ENCODE measurements at places on chromosomes 13 and 19.

GRCh38 chr19:40621283-40621682, 20.1 kb downstream of the LTBP4 start:
- H3K27ac ChIP-seq: no peak overlapping the region
- no peak for DNase-seq
- no peaks in the 10 kb centered on the region for H3K27me3 ChIP-seq
- H3K4me1 ChIP-seq: no peaks in the 10 kb centered on the region

DNA sequence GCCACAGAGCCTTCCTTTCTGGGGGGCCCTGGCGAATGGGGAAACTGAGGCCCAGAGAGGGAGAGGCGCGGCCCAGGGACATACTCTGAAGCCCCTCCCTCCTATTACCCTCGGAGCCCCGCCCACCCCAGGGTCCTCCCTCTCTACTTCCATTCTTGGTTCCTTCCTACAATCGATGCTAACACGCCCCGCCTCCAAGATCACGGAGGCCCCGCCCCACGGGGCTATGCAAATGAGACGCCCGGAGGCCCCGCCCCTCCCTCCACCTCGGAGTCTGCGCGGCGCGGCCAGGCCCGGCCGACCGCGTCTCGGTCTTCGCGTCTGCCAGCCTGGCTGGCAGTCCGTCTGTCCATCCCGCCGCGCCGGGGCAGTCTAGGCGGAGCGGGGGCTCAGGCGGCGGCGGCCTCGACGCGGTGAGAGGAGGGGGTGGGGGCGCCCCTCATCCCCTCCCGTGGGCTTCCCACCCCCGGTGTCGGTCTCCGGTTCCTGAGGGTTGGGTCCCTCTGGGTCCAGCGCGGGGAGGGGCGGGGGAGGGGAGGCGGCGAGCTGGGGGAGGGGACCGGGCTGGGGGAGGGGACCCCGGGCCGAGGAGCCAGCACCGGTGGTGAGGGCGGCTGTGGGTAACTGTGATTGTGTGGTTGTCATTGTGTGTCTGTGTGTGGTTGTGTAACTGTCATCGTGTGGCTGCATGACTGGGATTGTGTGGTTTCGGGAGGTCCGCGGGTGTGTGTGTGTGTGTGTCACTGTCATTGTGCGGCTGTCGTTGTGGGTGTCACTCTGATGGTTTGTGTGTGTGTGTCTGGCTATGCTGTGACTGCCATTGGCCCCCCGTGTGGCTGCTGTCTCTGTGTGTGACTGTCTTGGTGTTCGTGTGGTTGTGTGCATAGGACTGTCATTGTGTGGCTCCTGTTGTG, at the start of gene PLPPR2:
PLPPR2 (plus strand) TSS at position 273 of the 914 bp plus-strand sequence. CDS start 2,242 bp downstream, outside the sequence.
- H3K27ac ChIP-seq: no peak within 1 kb of the TSS
- H3K27me3 ChIP-seq: no peaks in the 10 kb centered on the region
- peak within 1 kb of the TSS; percentile 3 for H3K4me3 ChIP-seq

DNA sequence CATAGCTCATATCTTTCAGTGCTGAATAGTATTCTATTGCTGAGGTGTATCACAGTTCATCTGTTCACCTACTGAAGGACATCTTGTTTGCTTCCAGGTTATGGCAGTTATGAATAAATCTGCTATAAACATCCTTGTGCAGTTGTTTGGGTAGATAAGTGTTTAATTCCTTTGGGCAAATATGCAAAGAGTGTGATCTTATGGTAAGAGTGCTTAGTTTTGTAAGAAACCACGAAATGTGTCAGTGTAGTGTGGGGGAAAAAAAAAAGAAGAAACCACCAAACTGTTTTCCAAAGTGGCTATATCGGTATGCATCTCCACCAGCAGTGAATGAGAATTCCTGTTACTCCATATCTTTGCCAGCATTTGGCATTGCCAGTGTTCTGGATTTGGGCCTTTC, 93.3 kb downstream of the PIBF1 start:
- DNase-seq: no peak
- H3K27me3 ChIP-seq: no peaks in the 10 kb centered on the region

DNA sequence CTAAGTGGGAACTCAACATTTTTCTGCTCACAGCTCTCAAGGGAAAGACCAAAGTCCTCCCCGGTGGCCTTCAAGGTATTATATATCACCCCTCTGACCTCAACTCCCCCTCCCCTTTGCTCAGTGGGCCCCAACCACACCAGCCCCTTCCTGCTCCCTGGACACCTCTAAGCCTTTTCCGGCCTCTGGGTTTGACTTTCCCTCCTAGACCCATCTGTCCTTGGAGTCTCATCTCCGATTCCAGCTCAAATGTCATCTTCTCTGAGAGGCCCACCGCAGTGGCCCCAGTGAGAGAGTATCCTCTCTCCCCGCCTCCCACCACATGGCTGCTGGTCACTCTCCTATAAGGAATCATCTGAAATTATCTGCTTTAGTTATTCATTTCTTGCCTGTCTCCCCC, 941 bp upstream of the UHRF1 start:
- no peaks in the 10 kb centered on the region for H3K27me3 ChIP-seq
- no peak overlapping the region for H3K4me3 ChIP-seq
- no peak for DNase-seq
- H3K36me3 ChIP-seq: no peaks in the 10 kb centered on the region
- H3K27ac ChIP-seq: no peak overlapping the region

- DNase-seq: no peak
- no peak overlapping the region for H3K27ac ChIP-seq
- H3K27me3 ChIP-seq: no peaks in the 10 kb centered on the region
- H3K36me3 ChIP-seq: no peaks in the 10 kb centered on the region
These were observed 89.5 kb downstream of the USP12 start for GRCh38 chr13:27081893-27082679.

- peak overlapping the region; percentile 6 for H3K27ac ChIP-seq
- H3K27me3 ChIP-seq: no peaks in the 10 kb centered on the region
- no peaks in the 10 kb centered on the region for H3K4me1 ChIP-seq
- no peaks in the 10 kb centered on the region for H3K36me3 ChIP-seq
- H3K4me3 ChIP-seq: no peak overlapping the region
These were observed 561.0 kb downstream of the TBC1D4 start for GRCh38 chr13:74920920-74921319.

DNA sequence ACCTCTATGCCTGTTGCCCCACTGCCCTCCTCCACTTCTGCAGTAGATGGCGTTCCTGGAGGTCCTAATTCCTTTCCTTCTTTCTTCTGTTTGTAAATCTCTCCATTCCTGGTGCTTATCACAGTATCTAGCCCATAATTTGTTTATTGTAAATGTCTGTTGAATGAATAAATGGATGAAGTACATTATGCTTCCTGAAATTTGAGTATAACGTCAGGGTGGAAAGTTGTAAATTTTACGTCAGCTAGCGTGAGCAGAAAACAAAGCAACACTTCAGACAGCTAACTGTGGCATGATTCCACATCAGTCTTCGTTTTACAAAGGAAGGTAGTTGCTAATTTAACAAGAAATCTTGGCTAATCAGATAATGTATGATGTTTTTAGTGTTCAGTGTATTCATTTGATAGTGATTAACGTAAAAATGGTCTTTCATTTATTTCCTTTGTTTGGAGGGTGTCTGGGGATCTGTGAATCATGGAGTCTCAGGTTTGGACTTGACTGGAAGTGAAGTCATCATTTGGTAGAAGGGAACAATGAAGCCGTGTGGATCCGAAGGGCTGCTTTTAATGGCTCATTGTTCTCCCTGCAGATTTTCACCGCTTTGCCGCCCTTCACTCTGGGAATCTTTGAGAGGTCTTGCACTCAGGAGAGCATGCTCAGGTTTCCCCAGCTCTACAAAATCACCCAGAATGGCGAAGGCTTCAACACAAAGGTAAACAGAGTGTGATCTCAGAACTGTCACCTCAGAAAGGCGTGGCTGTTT, 215.1 kb downstream of the SHISA2 start:
- H3K4me3 ChIP-seq: no peak overlapping the region
- no peaks in the 10 kb centered on the region for H3K36me3 ChIP-seq

- no peaks in the 10 kb centered on the region for H3K36me3 ChIP-seq
- H3K27ac ChIP-seq: no peak overlapping the region
- no peaks in the 10 kb centered on the region for H3K4me1 ChIP-seq
- DNase-seq: no peak
These were observed 276.3 kb upstream of the PRR20A start for GRCh38 chr13:56864451-56864850.

- no peaks in the 10 kb centered on the region for H3K4me1 ChIP-seq
- DNase-seq: no peak
- no peaks in the 10 kb centered on the region for H3K36me3 ChIP-seq
- no peak overlapping the region for H3K27ac ChIP-seq
- H3K4me3 ChIP-seq: no peak overlapping the region
- H3K27me3 ChIP-seq: no peaks in the 10 kb centered on the region
These were observed 8.3 kb upstream of the MCF2L start for GRCh38 chr13:112960706-112961105.

DNA sequence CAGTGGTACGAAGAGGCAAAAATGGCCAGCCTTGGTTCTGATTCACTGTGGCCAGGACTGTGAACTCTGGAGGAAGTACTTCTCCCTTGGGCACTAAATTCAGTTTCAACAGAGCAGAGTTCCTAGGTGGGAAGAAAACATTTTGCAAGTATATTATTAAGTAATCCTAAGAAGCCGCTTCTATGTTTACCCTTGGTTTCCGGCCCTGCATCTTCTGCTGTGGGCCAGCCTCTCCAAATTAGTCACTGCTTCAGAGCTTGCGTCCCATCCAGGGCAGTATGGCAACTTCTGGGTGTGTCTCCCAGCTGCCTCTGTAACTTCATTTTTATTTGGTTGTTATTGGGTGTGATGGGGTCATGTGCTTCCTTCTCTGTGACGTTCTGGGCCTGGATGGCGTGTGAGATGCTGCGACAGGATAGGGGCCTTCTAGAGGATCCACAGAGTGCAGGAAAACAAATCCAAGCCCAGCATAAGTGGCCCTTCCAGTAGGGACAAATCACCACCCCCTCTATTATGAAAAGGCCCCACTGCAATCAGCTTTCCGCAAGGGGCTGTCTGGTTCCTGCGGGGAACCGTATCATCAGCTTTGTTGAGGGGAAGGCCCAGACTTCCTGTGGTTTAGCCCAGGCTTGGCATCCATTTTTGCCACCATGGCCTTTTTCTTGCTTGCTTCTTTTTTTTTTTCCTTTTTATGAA, 55.1 kb upstream of the C1QTNF9 start:
- DNase-seq: peak; percentile 87
- no peaks in the 10 kb centered on the region for H3K36me3 ChIP-seq
- peak overlapping the region; percentile 89 for H3K4me3 ChIP-seq

GRCh38 chr13:39575641-39576238, 27.3 kb downstream of the LHFPL6 start:
- no peaks in the 10 kb centered on the region for H3K4me1 ChIP-seq
- H3K27me3 ChIP-seq: no peaks in the 10 kb centered on the region
- H3K36me3 ChIP-seq: no peaks in the 10 kb centered on the region
- H3K4me3 ChIP-seq: no peak overlapping the region
- no peak overlapping the region for H3K27ac ChIP-seq
- no peak for DNase-seq

GRCh38 chr19:816500-816857, 5.3 kb downstream of the PLPPR3 start:
- DNase-seq: no peak
- H3K36me3 ChIP-seq: no peaks in the 10 kb centered on the region
- H3K27ac ChIP-seq: no peak overlapping the region
- H3K27me3 ChIP-seq: no peaks in the 10 kb centered on the region
- H3K4me1 ChIP-seq: no peaks in the 10 kb centered on the region
- H3K4me3 ChIP-seq: no peak overlapping the region

GRCh38 chr19:17260842-17261325, 3.7 kb downstream of the USHBP1 start:
- no peak overlapping the region for H3K4me3 ChIP-seq
- peaks cover 7% of the 10 kb centered on the region for H3K4me1 ChIP-seq
- H3K36me3 ChIP-seq: no peaks in the 10 kb centered on the region
- DNase-seq: peak; percentile 92

DNA sequence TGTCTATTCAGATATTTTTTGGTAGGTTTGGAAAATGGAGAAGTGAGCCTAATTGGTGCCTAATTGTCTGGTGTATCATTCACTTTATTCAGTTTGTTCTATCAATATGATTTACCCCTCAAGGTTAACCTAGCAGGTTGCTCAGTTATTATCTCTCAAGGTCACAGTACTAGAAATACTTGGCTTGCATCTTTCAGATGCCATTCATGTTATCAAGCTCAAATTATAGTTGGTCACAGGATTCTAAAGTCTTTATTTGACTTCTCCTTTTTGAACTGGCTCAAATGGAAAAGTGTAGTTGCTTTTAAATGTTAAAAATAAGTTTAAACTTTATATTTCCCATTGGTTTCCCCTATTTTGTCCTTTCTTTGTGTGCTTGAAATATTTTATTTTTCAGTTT, 2.6 kb downstream of the KCNRG start:
- H3K4me3 ChIP-seq: no peak overlapping the region
- no peak for DNase-seq
- H3K27me3 ChIP-seq: no peaks in the 10 kb centered on the region
- no peaks in the 10 kb centered on the region for H3K4me1 ChIP-seq

GRCh38 chr13:110396913-110397381, 89.9 kb downstream of the COL4A2 start:
- no peaks in the 10 kb centered on the region for H3K36me3 ChIP-seq
- H3K27ac ChIP-seq: no peak overlapping the region
- H3K4me3 ChIP-seq: no peak overlapping the region
- no peaks in the 10 kb centered on the region for H3K27me3 ChIP-seq
- no peak for DNase-seq

GRCh38 chr19:1538978-1539377, 15.1 kb downstream of the PLK5 start:
- H3K27ac ChIP-seq: no peak overlapping the region
- H3K36me3 ChIP-seq: no peaks in the 10 kb centered on the region
- no peaks in the 10 kb centered on the region for H3K4me1 ChIP-seq
- no peak for DNase-seq

- peak overlapping the region; percentile 75 for H3K4me3 ChIP-seq
- peak overlapping the region; percentile 77 for H3K27ac ChIP-seq
- H3K4me1 ChIP-seq: peaks cover 48% of the 10 kb centered on the region
- peaks cover 5% of the 10 kb centered on the region for H3K36me3 ChIP-seq
- H3K27me3 ChIP-seq: no peaks in the 10 kb centered on the region
- DNase-seq: peak; percentile 81
These were observed 26.5 kb downstream of the MPND start for GRCh38 chr19:4369888-4370260.
